ENCODE measurements at places on chromosomes 1 and 21.
A peak's percentile ranks its signal among the peaks of the same experiment; 100 is the strongest.

DNA sequence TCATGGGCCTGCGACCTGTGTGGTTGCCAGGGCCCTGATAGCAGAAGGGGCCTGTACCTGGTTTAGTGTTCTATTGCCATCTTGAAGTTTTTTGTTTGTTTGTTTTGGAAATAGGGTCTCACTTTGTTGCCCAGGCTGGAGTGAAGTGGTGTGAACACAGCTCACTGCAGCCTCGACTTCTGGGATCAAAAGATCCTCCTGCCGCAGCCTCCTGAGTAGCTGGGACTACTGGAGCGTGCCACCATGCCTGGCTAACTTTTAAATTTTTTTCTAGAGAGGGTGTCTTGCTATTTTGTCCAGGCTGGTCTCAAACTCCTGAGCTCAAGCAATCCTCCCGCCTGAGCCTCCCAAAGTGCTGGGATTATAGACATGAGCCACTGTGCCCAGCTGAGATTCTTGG is 72.9 kb downstream of the UBE2T start:
- no peak for DNase-seq

DNA sequence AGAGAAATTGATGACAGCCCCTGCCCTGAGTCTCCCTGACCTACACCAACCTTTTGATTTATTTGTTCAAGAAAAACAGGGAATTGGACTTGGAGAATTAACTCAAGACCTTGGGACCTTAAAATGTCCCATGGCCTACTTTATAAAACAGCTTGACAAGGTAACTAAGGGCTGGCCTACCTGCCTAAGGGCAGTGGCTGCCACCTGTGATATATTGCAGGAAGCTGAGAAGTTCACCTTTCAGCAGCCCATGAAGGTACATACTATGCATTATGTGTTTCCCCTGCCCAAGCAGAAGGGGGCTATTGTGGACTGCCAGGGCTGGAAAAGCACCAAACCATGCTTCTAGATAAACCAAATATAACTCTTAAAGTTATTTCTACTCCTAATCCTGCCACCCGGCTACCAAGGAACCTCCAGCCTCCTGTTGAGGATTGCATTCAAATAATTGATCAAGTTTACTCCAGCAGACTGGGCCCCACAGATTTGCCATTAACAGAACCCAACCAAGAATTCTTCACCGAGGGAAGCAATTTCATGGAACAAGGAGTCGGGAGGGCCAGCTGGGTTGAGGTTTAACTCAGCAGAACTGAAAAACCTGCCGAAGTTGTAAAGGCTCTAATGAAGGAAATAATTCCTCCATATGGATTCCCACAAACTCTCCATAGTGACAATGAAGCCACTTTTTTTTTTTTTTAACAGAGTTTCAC is 28.2 kb downstream of the LACTBL1 start:
- no peak for DNase-seq

- DNase-seq, result no peak
Observed at GRCh38 chr1:15804060-15804459, 3.4 kb downstream of the UQCRHL start.

GRCh38 chr21:43767498-43767983 is 8.6 kb downstream of the CSTB start:
- DNase-seq, result no peak

DNA sequence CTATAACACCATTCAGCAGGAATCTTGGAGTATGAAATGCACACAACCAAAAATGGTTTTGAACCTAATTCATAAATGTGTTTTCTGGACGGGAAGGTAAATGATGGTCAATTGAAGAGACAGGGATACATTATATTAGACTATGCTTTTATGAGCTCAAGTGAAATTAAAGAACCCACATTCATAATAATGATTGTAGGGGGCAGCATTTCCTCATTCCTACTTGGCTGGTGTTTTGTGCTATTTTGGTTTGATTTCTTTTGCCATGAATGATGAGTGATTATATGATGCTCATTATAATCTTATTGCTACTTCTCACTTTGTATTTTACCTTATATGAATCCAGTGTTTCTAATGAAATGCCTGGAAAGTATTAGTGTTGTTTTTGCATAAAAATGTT is 372 bp downstream of the OR2L3 start:
- DNase-seq, result no peak

GRCh38 chr1:224851210-224851847 is 78.1 kb upstream of the DNAH14 start:
- DNase-seq, result peak; percentile 9

- no peak for DNase-seq
Observed at GRCh38 chr1:110262846-110263631, 52.9 kb downstream of the KCNC4 start.

DNA sequence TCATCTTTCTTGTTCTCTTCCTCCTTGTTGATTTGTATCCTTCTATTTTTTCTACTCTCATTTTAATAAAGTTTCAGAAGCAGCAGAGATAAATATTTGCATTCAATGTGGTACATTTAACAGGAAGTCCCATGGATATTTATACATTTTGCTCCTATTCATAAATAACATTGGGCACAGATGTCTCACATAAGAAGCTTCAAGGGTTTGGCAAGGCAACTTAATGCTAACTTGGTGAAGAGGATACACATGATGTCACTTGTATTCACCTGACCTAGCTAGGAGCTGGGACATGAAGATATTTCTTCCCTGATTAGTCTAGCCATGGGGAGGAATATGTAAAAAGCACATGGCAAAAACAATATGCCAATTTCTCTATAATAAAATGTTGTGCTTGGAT is 65.1 kb upstream of the DUSP10 start:
- no peak for DNase-seq

DNA sequence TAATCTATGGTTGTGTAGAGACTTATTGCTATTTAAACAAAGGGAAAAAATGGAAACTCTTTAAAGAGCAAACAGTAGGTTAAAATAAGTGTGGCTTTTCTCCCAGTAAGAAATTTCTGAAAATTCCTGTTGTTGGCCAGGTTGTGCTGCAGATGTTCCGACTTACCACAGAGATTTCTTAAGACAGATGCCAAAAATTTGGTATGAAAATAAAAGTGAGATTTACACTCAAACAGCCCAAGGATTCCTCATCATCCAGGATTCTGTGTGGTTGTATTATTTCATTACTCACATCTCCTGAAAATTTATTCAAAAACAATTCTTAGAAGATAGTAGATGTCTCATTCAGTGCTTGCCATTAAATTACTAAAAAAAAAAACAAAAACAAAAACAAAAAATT is 296.7 kb upstream of the PTBP2 start:
- DNase-seq, result no peak

GRCh38 chr1:215887627-215888026 is 320.5 kb downstream of the KCTD3 start:
- no peak for DNase-seq

DNA sequence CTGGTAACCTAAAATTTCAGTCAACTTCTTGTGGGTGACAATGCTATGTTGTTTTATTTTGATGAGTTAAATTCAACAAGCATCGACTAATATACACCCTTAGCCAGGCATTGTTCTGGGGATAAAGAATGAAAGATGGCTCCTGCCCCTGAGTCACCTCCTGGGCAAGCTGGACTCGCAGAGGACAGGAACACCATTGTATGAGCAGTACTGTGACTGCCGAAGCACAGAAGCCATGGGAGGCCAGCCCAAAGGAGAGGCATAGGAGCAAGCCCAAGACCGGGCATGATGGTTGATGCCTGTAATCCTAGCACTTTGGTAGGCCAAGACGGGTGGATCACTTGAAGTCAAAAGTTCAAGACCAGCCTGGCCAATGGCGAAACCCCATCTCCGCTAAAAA is 555.2 kb downstream of the OMA1 start:
- no peak for DNase-seq

- DNase-seq, result no peak
Observed at GRCh38 chr1:92705446-92705845, 79.5 kb downstream of the EVI5 start.

DNA sequence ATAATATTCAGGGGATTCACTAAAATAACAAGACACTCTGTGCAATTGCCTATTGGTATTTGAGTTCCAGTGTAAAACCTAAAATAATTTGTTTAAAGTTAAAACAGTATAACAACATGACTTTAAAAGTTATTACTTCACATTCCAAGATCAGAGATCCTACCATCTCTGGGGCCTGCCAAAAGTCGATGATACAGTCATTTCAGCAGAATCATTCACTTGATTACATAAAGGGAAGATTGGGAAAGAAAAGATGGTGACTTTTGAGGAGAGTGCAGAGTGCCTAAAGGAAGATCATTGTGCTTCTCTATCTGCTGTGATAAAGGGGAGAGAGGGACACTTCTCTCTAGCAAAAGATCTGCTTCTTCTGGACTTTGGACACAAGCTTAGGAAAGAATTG is 784.4 kb upstream of the ADGRL4 start:
- DNase-seq, result no peak

- no peak for DNase-seq
Observed at GRCh38 chr1:208007938-208008342, 97.0 kb upstream of the CD34 start.

DNA sequence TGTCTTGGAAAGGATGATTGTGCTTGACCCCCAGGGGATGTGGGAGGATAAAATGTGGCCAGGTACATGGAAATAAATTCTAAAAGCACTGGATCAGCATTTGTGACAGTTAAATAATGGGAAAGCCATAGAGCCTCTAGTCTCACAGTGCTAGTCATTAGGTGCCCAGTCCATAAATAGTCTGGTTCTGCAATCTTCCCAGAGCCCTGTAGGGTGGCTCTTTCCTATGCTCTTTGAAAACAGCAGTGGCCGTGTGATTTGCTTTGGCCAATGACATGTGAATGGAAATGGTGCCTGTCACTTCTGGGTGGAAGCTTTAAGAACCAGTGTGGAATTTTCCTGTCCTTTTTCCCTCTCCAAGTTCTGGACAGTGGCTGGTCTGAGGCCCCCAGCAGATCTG is 113.2 kb downstream of the TRABD2B start:
- no peak for DNase-seq

- no peak for DNase-seq
Observed at GRCh38 chr1:180928331-180929230, 15.9 kb downstream of the KIAA1614 start.

DNA sequence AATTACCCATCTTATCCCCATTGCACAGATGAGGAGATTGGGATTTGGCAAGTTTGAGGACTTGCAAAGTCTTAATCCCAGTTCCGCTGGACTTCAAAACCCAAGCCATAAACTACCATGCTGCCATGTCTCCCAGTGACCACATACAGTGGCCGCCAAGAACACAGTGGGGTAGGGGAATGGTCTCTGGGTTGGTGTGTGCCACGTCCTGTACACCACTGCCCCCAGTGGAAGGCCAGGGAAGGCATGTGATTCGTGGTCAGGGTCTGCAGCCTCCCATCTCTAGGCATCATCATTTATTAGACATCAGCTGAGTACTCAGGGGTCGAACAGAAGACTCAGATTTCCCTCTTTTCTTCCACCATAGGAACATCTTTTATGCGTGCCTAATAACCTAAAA is 76.0 kb downstream of the MAN1C1 start:
- no peak for DNase-seq

DNA sequence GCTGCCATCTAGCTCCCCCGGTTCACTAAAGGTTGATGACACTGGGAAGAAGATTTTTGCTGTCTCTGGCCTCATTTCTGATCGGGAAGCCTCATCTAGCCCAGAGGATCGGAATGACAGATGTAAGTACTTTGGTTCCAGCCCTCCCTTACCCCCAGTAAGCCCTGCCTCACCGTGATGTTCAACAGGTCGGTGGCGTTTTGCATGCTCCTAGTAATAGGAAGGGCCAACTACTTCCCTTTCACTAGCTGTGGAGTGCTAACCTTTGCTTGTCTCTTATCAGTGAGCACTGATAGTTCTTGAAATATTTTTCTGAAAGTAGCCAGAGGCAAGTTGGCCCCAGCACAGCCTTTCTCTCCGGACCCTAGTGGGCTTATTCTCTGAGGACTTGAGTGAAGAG is 7.5 kb downstream of the RNF220 start:
- DNase-seq, result peak; percentile 53

GRCh38 chr1:243394601-243395464 is 139.0 kb downstream of the SDCCAG8 start:
- no peak for DNase-seq

DNA sequence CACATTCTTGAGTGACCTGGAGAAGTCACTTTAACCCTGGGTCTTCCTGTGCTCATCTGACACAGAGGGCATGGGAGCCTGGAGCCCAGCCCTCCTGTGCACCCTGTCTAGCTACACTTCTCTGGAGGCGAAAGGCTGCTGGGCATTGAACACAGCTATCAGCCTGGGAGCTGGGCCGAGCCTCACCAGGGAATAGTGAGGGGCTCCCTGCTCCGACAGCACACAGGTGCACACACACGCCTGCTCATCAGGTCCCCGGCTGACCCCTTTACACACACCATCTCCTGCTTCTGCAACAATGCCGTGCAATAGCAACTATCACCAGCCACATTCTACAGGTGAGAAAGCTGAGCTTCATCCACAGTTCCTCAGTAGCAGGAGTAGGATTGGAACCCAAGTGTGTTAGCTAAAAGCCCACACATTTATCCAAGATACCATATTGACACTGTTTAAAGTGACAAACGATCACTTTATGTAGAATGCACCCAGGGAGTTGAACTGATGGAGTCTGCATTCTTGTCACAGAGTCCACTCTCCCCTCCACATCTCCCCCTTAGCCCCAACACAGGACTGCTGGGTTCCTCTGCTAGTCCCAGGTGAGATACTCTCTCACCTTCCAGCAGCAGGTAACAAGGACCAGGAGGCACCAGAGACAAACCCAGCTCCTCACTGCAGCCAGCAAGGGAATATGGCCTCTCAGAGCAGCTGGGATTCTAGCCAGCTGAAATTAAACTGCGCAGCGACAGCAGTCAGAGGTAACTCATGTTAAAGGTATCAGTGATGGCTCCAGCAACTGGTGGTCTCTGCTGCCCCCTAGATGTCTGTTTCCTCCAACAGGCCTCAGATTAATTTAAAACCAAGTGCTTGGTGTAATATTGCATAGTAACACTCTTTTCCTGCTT is 18.3 kb upstream of the CAPN8 start:
- peak; percentile 6 for DNase-seq

Data from KG1 (cell line).